Activated T-helper 1 cell treated with anti-CD3 and anti-CD28 coated beads, Interleukin-12 subunit alpha, Interleukin-12 subunit beta, Interleukin-2, Interleukin-4 antibody, amounts not matched to agents 30 ng/mL and 10 ng/mL and 1 ng/mL, durations not matched to agents 14 hours and 24 hours and 36 hours (primary cell): ENCODE measurements at places on chromosomes 1 and 21. TPM values are rescaled to one million over a fixed set of nuclear protein-coding genes. Genes with fewer than 3 reads are reported as not detected.
A peak's percentile ranks its signal among the peaks of the same experiment; 100 is the strongest.

GRCh38 chr1:45044916-45045315 is 32.9 kb downstream of the UROD start:
- no peak for DNase-seq

- no peak for DNase-seq
Observed at GRCh38 chr1:89686520-89686919, 53.6 kb downstream of the LRRC8C start.

GRCh38 chr1:175287377-175287776 is 94.8 kb upstream of the KIAA0040 start:
- DNase-seq, result peak; percentile 4

GRCh38 chr1:244035358-244035757 is 15.7 kb upstream of the ZBTB18 start:
- DNase-seq, result no peak

DNA sequence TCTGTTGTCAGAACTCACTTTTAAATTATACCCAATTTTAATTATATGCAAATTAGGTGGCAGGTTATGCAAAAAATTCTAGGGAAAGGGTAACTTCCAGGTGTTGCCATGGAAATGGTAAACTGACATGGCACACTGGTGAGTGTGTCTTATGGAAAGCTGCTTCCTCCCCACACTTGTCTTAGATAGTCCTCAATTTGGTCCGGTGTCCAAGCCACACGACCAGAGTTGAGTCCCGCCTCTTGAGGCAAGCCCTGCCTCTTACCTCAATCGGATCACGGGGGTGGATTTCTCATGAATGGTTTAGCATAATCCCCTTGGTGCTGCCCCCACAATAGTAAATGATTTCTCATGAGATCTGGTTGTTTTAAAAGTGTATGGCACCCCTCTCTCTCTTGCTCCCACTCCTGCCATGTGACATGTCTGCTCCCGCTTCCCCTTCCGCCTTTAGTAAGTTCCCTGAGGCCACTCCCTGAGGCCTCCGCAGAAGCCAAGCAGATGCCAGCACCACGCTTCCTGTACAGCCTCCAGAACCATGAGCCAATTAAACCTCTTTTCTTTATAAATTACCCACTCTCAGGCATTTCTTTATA is 74.9 kb downstream of the MATN1 start:
- no peak for DNase-seq

GRCh38 chr1:35369922-35370671 is 101.6 kb downstream of the ZMYM4 start:
- no peak for DNase-seq

DNA sequence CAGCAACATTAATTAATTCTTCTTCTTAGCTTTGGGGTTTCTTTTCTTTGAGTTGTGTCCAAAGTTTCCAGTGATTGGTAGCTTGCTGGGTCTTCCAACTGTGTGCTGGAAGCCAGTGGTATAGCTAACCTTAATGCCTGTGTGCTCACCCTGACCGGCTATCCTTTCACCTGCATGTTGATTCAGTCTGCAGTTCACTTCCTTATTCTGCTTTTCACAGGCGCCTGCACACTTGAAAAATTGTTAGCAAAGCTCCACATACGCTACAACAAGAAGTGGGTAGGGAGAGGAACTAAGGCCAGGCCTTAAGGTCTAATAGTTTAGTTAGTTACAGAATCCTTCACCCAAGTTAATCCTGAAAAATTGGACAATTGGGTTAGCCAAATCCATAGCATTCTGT is 35.7 kb downstream of the NCF2 start:
- no peak for DNase-seq

DNA sequence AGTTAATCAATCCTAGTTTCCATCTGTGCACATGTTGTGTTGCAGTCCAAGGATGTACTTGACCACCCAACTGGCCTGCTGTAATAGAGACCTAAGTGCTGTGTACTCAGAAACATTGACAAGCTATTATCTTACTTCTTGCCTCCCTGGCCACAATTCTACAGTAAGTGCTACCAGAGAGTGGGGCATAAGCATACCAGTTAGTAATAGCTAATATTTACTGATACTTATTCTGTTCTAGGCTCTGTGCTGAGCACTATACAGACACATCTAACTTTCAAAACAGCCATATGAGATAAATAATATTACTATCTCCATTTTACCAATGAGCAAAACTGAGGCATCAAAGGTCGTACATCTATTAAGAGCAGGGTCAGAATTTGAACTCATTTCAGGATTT is 49.5 kb upstream of the NPL start:
- no peak for DNase-seq

DNA sequence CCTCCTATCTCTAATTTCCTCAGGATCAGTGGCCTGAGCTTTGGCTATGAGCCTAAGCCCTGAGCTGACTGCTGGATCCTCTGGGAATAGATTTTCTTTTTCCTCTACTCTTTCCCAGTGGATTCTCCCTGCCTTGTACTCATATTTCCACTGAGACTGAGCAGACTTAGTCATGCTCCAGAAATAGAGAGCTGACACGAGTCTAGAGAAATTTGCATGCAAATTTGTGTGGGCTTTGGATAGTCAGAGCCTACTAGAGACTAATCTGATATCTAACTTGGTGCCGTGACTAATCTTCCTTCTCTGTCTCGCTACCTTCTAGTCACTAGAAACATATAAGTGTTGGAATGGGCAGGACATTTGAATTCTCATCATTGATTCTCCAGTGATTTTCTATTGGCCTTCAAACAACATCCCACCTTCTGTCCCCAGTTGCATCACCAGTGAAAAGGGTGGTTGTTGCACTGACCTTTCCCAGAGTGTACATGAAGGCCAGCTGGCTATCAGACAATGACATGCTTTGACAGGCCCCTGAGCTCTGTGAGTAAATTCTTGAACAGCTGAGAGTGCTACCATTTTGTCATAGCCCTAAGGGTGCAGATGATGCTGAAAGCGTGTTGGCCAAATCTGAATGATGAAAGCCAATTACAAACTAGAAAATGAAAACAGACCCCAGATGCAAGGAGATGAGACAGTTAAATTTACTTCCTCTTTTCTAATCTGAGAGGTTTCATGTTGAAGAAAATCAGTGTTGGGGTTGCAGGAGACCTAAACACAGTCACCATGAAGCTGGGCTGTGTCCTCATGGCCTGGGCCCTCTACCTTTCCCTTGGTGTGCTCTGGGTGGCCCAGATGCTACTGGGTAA is at the start of gene FCRLA:
Gene FCRLA, plus strand, starts transcription at position 748 of the 866 bp plus-strand sequence. Its CDS starts 36 bp downstream, at position 784.
- no peak for DNase-seq

DNA sequence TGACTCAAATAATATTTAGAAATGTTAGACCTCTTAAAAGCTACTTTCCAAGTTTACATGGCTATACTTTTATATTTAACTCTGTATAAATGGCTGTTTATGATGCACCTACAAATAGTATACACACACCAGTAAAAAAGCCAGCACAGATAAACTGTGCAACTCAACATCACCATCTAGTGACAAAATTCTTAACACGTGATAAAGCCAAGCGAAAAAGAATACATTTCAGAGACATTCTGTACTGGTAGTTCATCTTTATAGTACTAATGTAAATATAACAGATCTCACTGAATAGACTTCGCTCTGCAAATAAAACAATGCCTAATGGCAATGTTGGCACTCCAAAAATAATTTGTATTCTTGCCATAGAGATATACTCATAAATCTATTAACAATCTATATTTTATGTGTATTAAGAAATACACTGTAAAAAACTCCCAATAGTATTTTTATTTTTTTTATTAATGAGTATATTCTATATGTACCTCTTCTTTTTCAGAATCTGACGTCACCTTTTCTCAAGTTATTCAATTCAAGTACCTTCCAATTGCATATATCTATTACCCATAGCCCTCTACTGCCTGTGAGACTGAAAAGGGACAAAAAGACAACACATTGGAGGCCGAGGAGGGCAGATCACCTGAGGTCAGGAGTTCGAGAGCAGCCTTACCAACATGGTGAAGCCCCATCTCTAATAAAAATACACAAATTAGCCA is 100.2 kb downstream of the DPYD start:
- DNase-seq, result no peak

DNA sequence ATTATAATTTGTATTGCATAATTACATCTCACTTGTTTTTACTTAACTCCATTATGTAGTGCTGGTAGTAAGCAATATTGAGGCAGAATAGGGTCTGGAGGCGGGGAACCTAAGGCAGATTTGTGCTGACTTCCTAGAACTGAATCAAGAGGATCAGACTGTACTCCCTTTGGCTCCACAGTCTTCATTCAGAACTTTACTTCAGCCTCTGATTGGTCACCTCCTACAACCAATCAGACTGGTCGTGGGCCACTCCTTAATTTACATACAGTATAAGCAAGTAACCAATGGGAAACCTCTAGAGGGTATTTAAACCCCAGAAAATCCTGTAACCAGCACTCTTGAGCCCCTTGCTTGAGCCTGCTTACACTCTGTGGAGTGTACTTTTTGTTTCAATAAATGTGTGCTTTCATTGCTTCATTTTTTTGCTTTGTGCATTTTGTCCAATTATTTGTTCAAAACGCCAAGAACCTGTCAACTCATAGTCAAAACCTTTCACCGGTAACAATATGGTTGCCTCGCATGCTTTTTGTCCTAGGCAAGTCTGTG is 31.6 kb downstream of the ZBTB8OS start:
- DNase-seq, result no peak

GRCh38 chr1:177820213-177820612 is 149.6 kb downstream of the SEC16B start:
- no peak for DNase-seq

- peak; percentile 47 for DNase-seq
Observed at GRCh38 chr1:156705918-156706656, 704 bp upstream of the CRABP2 start.

DNA sequence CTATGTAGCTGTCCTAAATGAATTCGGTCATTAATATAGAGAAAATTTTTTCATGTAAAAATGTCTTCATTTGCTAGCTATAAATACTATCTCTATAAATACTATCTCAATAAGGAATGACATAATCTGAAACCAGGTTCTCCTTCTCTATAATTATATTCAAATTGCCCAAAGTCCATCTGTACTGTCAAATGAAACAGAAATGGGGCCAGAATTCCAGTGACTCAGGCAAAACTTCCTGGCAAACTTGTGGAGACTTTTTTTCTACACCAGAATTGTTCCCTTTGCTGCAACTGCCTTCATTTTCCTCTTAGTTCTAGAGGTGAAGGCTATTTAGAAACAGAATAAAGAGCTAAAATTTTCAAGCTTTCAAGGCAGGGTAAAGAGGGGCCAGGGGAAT is 152.5 kb downstream of the KCNH1 start:
- no peak for DNase-seq

- no peak for DNase-seq
Observed at GRCh38 chr21:41357546-41357945, 4.3 kb upstream of the MX2 start.

DNA sequence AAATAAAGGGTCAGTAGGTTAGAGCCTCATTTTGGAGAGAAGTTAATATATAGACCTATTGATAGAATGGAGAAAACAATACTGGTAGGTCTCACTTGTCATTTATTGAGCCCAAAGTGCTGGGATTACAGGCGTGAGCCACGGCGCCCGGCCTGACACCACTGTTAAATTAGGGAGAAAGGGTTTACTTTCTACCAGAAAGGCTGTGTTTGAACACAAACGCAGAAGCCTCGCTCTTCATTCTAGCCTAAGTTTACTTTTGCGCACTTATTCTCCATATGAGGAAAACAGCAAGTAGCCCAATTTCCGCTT is 710 bp upstream of the PRPF3 start:
- DNase-seq, result no peak

GRCh38 chr1:67831850-67832513 is 1.3 kb downstream of the GNG12 start:
- no peak for DNase-seq

GRCh38 chr1:67889953-67890567 is 56.8 kb upstream of the GNG12 start:
- no peak for DNase-seq

DNA sequence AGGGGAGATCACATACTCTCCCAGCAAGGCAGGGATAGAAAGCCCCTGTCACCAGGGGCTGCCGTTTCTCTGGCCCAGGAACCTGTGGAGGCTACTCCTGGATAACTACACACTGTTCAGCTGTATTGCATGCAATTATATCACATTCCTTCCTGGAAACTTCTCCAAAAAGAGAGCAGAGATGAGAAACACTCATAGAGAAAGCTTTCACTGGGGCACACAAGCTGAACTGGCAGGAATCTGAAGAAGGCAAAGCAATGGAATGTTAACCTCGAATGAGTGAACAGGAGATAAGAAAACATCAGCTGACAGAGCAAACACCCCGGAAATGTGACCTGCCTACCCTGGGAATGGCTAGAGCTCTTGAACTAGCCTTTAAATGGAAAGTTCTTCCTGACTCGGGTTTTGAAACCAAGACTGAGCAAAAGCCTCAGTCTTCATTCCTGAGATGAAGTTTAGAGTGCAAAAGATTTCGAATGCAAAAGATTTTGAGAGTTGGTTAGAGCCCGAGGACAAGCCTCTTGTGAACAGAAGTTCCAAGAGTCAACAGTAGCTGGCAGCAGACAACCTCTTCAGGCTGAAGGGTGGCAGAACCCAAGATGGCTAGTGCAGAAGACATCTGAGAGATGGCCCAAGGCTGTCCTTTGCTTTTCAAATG is 32.3 kb downstream of the CCN1 start:
- no peak for DNase-seq

DNA sequence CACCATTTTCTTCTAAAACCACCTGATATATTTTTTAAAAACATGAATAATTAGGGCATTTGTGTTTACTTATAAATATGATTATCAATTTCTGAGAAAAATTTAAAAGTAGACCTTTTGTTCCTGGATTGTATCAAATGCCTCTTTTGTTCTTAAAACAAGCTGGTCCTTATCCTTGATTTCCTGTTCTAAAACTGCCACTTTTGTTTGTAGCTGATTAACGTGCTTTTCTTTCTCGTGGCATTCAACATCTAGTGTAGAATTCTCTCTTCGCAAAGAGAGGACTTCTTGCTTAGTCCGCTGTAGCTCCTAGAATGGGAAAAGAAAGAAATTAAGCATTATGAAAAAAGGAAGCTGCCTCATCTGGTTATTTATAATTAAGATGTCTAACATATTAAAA is 25.0 kb downstream of the SASS6 start:
- no peak for DNase-seq

- DNase-seq, result no peak
Observed at GRCh38 chr21:31397515-31397926, 53.5 kb upstream of the TIAM1 start.

- no peak for DNase-seq
Observed at GRCh38 chr1:205852969-205853368, 3.0 kb upstream of the PM20D1 start.

- no peak for DNase-seq
Observed at GRCh38 chr1:1809489-1809888, 31.2 kb upstream of the NADK start.

- no peak for DNase-seq
Observed at GRCh38 chr1:212153635-212154034, 118.1 kb downstream of the DTL start.

DNA sequence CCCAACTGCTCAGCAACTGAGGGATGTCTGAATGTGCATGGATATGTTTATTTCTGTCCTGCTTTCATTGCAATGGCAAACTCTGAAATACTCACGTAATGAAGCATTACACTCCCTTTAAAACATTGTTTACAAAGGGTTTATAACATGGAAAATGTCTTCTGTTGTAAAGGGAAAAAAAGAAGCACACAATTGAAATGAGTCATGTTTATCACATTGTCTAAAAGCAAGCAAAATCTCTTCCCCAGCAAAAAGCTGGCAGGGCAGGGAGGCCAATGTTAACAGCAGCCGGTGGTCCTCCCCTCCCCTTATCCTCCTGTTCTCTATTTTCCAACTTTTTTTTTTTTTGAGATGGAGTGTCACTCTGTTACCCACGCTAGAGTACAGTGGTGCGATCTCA is 3.9 kb upstream of the EFNA1 start:
- no peak for DNase-seq

Gene RGL1
- 2.7 and 2.8 TPM in 2 replicates for total RNA-seq

Gene LCA5L
- total RNA-seq, result not detected in 2 replicates

Gene PIGC
- total RNA-seq, result 22.6 and 23.3 TPM in 2 replicates

Gene FCRL5
- not detected in 2 replicates for total RNA-seq

Gene ABCA4
- total RNA-seq, result 0.29 TPM in 1 of 2 replicates, not detected in the other

Gene CR1L
- total RNA-seq, result not detected in 2 replicates

Gene RPTN
- total RNA-seq, result not detected in 2 replicates
